ENCODE measurements at places on chromosomes 7 and 10.

DNA sequence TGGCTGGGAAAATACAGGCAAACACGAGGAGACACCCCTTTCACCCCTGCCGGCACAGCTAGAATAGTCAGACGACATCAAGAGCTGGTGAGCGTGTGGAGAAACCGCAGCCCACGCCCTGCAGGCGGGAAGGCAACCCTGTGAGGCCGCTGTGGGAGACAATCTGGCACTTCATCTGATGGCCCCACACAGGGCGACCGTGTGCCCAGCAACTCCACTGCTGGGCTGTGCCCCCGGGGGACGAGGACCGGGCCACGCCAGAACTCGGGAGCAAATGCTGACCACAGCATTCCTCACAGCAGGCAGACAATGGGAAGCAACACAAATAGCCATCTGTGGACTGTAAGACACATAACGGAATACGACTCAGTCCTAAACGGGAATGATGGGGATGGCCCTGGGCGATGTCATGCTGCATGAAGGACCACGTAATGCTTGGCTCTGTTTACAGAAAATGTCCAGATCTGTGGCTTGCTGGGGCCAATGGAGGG, 58.9 kb downstream of the CFAP46 start:
- no peak for DNase-seq

DNA sequence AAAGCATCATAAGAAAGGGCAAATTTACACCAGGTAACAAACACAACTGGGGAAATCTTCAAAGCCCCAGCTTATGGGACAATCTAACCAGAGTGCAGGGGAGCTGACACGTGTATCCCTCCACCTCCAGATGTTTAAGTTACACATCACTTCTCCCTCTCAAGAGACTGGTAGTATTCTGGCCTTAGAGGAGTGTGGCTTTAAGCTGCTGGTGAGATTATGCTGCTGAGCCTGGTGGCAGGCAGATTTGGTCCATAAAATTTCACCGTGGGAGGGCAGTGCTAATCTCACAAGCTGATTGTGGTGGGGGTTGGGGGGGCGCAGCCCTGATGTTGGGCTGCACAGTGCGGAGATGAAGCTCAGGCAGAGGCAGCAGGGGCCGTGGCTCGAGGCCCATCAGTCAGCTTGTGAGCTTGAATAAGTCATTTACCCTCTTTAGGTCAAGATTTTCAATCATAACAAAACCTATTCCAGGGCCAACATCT, 431.0 kb upstream of the GALNT17 start:
- no peak for DNase-seq

DNA sequence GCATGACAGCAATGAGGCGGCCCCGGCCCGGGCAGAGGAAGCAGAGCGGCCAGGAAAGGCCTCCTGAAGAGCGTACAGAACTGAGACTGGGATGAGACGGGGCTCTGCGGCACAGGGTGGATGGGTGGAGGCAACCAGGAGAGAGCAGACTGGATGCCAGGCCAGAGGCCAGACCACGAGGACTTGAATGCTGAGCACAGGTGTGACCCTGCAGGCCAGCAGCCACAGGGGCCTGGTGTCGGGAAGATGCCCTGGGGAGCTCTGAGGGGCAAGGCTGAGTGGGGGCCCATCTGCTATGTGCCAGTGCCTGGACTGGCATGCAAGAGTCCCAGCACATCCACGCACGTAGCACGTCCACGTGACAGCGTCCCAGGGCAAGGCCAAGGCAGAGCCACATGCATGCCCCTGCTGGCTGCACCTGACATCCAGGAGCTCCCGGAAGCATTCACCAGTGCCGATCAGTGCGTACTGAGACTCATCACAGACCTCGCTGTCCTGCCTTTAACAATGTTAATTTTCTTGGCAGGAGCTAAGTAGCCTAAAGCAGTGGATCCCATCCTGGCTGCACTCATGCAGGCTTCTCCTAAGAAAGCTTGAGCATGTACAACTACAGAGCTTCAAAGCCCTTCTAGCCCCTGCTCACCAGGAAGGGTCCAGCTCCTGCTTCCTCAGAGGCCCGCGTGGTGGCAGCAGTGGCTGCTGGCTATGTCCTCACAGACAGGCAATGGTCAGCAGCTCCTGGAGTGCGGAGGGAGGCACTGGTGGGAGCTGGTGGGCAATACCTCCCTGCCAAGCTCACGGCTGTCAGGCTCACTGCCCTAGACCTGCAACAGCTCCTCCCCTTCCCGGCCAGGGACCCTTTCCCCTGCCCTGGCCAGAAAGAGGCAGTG, 18.0 kb downstream of the GRID1 start:
- no peak for DNase-seq

DNA sequence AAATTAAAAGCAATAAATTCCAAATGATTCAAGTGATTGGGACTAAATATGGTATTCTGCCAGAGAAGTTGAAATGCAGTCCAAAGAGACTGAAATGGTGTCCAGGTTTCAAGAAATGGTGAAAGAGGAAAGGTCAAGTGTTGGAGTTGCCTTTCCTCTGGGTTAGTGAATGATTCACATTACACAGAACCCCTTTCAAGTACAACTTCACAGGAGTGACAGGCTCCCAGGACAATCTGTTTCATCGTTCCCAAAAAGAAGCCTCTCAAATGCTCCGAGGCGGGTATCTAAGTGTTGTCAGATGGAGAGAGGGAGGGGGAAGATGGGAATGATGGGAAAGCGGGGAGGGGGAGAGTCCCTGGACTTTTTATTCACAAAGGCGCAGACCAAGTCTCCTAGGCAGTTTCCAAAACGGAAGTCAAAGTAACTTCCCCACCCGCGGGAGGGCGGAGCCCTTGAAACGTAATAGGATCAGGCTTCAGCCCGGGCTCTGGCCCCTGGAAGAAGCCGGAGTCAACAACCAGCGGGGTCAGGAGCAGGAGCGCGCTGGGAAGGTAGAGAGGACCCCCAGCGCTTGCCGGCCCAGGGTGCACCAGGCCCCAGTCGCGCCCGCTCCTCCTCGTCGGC, 754 bp downstream of the SLC25A13 start:
- no peak for DNase-seq
